Heart left ventricle (tissue), 16 donors: ENCODE measurements at places on chromosomes 7 and 10.

DNA sequence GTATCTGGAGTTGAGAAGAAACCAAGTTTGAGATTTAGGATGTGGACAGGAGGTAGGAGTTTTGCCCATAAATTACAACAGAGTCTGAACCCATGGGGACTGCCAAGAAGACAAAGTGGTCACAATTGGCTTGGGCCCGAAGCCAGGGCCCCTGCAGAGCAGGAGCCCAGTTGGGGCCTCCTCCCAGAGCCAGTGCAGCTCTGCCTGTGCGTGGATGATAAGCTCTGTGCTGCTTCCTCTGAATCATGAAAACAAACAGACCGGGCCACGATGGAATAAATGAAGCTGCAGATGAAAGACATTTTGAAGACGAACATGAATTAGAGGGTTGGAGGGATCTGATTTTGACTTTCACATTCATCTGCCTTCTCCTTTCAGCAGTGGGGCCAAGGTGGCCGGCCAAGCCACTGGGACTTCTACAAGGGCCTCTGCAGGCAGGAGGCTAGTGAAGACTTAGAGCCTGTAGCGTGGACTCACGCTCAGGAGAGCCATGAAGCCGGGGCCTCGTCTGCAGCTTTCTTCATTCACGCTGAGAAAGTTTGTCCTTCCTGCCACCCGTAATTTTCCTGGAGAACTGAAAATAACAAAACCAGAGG is 156.8 kb upstream of the LYZL1 start:
- peak; percentile 40 for DNase-seq

DNA sequence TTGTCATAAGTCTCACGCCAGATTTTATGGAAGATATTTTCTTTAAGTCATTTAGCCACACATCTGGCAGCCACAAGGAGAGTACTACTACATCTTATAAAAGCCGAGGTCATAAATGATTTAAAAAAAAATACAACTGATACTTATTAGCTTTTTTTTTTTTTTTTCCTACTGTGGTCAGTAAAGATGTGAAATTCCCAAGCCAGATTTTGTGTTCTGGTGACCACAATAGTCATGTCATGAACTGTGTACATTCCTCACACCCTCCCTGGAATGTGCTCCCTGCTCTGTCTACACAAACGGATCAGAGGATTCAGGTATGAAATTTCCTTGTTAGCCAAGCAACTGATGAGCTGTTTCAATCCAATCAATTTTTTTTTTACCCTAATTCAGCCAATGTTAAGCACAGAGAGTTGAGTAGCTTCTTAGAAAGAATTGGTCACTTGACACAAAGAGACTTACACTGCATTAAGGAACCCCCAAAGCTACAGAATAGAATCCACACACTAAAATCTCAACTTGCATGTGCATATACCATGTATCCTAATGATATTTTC is 54.7 kb downstream of the CHRM2 start:
- no peak for DNase-seq

- no peak for DNase-seq
Measured at GRCh38 chr10:24944512-24945255, 7.7 kb downstream of the PRTFDC1 start.

- no peak for DNase-seq
Measured at GRCh38 chr7:107104801-107105200, 60.3 kb downstream of the PRKAR2B start.

GRCh38 chr7:144908324-144908723 is 72.5 kb upstream of the TPK1 start:
- DNase-seq, result no peak
